Endodermal cell (in vitro differentiated cells): ENCODE measurements at places on chromosomes 4 and X.
A peak's percentile ranks its signal among the peaks of the same experiment; 100 is the strongest.

- no peak for DNase-seq
Measured at GRCh38 chrX:116345958-116346357, 90.4 kb upstream of the SLC6A14 start.

DNA sequence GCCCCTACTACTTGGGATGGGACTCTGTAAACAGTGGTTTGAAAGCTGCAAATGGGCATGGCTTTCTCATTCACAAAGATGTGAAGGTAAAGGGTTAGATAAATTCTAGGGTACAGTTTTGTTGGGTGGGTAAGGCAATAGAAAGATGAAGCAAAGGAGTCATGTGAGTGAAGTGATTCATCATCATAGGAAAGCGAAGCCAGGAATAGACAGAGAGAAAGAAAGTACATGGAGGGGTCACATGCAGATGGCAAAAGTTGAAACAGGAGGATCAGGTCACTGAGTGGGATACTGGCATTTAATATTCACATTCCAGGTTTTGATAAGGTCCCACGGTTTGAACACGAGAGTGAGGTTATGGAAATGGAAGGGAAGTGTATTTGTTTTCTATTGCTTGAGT lies 8.2 kb upstream of the ABCG2 start:
- no peak for DNase-seq

GRCh38 chrX:32448320-32448719 lies 763.0 kb downstream of the DMD start:
- no peak for DNase-seq

GRCh38 chr4:139658185-139658584 lies 7.4 kb upstream of the MGST2 start:
- DNase-seq = peak; percentile 81

DNA sequence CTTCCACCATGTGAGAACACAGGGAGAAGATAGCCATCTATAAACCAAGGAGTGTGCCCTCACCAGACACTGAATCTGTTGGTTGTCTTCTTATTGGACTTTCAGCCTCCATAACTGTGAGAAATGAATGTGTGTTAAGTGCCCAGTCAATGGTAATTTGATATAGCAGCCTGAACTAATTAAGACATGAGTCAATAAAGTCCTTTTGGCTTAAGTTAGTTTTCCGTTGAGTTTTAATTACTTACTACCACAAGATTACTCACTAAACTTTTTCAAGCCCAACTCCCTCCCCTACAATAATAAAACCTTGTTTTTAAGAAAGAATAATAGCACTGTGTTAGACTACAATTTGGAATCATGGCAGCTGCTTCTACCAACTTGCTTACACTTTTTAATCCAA lies 324.2 kb downstream of the PCDH19 start:
- no peak for DNase-seq

- no peak for DNase-seq
Measured at GRCh38 chr4:185383451-185383850, 12.3 kb downstream of the LRP2BP start.

- DNase-seq = no peak
Measured at GRCh38 chr4:75391489-75392166, 122.6 kb downstream of the RCHY1 start.

- DNase-seq = no peak
Measured at GRCh38 chr4:77959566-77960338, 97.1 kb downstream of the MRPL1 start.

DNA sequence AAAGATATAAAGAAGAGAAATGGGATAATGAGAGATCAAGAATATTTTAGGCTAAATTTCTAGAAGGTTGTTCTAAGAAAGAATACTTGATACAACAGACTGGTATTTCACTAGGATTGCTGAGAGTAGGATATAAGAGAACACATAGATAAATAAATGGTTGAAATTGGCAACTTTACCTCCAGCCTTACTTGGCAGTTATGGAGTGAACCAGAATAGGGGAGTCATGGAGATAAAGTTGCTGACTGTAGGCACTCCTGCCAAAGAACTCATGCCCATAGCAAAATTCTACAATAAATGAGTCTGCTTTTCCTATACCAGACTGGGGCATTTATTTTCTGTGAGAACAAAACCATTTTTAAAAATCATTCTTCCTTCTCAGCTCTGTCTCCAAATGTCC lies 26.4 kb upstream of the MMRN1 start:
- no peak for DNase-seq

DNA sequence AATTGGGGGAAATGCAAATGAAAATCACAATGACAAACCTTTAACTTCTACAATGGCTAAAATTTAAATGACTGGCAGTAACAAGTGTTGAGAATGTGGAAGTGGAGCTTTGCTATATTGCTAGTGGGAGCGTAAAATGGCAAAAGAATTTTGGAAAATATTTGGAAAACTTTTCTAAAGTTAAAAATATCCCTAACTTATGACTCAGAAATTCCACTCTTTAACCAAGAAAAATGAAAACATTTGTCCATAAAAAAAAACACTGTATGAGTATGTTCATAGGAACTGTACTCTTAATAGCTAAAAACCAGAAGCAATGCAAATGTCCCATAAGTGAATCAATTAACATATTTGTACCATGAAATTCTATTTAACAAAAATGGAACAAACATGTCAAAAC lies 3.6 kb downstream of the TBCK start:
- DNase-seq = no peak

- DNase-seq = no peak
Measured at GRCh38 chr4:19177616-19178015, 1074.1 kb upstream of the SLIT2 start.

- peak; percentile 72 for DNase-seq
Measured at GRCh38 chr4:40525752-40526598, 103.7 kb downstream of the RBM47 start.

DNA sequence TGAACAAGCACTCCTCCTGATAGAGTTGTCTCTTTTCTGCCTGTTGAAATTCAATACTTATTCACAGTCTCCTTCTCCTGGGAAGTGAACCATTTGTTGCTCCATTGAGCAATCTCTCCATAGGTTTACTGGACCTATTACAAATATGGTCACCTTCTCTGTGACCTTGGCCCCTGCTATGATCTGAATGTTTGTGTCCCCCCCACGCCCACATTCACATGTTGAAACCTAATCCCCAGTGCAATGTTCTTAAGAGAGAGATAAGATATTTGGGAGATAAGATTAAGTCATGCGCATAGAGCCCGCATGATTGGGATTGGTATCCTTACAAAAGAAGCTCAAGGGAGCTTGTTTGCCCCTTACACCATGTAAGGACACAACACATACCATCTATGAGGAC lies 54.1 kb upstream of the GABRE start:
- no peak for DNase-seq

DNA sequence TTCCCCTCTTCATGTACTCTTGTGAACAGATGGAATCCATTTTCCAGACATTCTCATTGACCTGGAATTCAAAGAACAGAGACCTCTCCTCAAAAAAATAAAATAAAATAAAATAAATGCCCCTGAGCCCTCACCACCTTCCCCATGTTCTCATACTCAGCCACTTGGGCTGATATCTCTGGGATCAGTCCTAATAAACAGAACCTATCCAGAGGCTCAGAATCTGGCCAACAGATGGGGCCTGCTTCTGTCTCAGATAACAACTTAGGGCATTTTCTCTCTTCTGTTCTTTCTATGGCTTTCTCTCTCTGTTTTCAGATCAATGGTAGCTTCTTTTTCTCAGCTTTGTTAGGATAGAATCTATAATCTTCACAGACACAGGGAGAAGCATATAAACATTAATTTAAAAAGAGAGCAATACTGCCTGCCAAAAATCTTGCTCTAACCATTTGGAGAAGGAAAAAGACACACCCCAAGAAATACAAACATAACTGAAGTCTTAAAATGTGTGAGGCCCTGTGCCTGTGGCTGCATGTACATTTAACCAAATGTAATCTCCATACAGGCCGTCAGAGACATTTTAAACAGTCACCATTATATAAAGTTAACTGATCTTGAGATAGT lies 907.1 kb downstream of the FAT4 start:
- DNase-seq = no peak

GRCh38 chr4:108107729-108108382 lies 60.9 kb downstream of the LEF1 start:
- no peak for DNase-seq

- DNase-seq = no peak
Measured at GRCh38 chrX:70013466-70014381, 36.0 kb downstream of the AWAT2 start.

DNA sequence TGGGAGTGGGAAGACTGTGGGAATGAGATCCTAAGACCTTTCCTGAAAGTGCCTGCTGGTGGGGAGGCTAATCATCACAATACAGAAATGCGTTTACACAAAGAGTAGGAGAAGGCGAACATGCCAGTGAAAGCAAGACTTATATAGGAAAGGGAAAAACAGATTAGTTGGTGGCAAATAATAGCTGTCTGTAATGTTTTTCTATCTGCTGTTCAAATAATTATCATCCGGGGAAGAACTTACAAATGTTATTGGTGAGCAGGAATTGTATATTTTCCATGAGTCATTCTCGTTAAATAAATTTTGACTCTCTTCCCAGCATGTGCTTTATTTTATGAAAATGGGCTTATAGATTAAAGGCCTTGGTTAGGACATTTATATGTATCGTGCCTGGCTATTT lies 196.5 kb downstream of the ARHGAP10 start:
- no peak for DNase-seq

DNA sequence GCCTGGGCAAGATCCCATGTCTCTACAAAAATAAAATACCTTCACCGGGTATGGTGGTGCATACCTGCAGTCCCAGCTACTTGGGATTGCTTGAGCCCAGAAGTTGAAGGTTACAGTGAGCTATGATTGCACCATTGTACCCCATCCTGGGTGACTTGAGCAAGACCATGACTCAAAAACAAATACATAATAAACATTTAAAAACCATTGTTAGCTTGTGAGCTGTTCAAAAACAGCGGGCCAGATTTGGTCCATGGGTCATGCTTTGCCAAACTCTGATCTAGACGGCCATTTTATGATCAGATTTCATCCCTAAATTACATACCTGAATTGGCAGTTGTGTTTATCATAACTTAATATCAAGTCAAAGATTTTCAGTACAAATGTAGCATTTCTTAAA lies 76.0 kb upstream of the GPM6B start:
- DNase-seq = no peak

GRCh38 chr4:152516156-152516555 lies 19.7 kb downstream of the FBXW7 start:
- DNase-seq = peak; percentile 75

DNA sequence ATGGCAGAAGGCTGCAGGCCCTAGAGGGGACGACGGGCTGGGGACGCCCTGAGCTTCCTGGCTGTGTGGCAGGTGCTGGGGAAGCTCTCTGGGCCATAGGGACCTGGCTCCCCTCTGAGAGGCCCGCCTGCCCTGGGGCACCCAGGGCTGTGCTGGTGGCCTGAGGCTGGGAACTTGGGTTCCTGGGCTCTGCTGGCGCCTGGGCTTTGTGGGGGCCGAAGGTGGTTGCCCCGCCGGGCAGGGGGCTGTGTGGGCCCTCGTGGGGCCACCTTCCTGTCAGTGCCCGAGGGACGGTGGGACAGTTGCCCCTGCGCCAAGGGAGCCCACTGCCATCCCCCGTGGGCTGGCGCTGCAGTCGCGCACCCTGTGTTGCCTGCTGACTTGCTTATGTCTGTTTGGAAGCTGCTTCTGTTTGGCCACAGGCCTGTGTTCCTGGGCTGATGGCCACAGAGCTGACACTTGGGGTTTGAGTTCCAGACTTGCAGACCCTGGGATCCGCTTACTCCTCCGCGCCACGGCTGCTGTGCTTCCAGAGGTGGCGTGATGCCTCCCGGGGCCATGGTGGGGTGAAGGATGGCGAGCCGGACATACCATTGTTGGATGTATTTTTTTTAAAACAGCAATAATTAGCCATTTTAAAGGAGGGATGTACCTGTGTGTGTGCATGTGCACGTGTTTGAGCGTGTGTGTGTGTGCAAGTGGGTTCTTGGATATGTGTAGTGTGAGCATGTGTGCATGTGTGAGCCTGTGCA lies 8.5 kb downstream of the NAT8L start:
- peak; percentile 35 for DNase-seq

GRCh38 chr4:143482840-143483239 lies 30.7 kb upstream of the SMARCA5 start:
- no peak for DNase-seq

GRCh38 chrX:134761788-134762187 lies 103.5 kb upstream of the PLAC1 start:
- no peak for DNase-seq

GRCh38 chr4:145960012-145960411 lies 21.4 kb upstream of the ZNF827 start:
- DNase-seq = no peak

DNA sequence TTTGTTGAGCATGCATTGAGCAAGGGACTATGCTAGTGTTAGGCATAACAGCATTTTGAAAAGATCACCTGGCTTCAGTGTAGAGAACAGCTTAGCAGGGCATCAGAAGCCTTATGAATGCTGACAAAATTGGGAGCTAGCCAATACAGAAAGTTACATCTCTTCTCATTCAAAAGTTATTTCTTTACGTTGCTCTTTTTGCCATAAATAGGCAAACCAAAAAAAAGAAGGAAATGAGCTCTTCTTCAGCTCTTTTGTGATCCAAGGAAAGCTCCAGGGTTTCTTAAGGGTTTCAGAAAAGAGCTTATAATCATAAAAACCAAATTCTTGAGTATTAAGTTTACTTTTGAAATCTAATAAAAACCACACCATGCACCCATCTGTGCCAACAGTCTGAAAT lies 35.2 kb upstream of the LNX1 start:
- no peak for DNase-seq

GRCh38 chr4:5472160-5472591 lies 236.2 kb downstream of the EVC2 start:
- no peak for DNase-seq

GRCh38 chrX:5823903-5824302 lies 404.8 kb downstream of the NLGN4X start:
- peak; percentile 48 for DNase-seq

DNA sequence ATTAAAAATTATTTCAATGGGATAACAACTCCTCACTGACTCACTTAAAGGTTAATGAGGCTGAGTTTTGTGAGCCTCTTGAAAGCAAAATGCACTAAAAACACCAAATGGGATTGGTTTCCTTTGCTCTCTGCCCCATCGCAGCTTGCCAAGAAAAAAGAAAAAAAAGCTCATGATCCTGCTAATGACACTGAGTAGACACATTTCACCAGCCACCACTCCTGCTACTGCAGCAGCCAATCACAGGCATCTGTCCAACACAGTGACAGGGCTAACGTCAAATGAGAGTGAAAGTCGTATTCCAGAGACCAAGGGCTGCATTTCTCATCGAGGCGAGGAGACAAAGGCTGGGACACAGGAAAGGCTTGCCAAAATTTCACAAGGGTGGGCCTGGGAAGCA lies 5.2 kb downstream of the APBB2 start:
- no peak for DNase-seq

DNA sequence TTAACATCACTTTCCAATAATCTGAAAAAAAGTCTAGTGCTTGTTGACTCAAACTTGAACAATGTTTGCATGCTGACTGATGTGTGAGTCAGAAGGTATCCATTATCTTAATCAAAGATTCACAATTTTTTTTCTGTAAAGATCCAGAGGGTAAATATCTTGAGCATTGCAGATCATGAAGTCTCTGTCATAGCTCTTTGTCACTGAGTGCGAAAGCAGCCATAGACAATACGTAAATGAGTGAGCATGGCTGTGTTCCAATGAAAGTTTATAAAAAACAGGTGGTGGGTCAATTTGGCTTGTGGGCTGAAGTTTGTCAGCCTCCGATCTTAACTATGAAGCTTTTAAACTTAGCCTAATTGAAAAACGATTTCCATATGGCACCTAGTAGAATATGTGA lies 37.7 kb downstream of the NHS start:
- no peak for DNase-seq
